ENCODE measurements at places on chromosomes 2 and 18.

- DNase-seq = no peak
These were observed 182.7 kb downstream of the LAMA1 start for GRCh38 chr18:6934859-6935258.

DNA sequence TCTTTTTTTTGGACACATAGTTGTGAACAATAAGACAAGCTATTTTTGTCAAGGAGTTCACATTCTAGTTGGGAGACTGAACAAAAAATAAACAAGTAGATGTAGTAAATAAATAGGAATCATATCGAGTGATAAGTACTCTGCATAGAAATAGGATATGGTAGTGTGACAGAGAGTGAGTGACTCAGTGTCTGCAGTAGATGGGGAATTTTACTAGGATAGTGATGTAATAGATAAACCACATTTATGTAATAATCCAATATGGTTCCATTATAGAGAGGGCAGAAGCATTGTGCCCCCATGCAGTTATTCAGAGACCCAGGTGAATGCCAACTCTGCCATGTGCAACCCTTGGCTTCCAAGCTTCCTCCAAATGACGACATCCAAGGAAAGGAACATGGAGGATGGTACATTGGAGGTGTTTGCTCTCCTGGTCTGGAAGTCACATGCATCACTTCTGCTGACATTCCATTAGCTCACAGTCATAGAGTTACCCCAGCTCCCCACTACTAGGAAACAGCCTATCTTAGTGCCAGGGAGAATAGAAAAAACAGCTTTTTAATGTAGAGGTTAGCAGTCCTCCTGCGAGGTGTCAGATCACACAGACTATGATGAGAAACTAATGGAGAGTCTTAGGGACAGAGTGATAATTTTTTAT lies 595.4 kb downstream of the NYAP2 start:
- no peak for DNase-seq

DNA sequence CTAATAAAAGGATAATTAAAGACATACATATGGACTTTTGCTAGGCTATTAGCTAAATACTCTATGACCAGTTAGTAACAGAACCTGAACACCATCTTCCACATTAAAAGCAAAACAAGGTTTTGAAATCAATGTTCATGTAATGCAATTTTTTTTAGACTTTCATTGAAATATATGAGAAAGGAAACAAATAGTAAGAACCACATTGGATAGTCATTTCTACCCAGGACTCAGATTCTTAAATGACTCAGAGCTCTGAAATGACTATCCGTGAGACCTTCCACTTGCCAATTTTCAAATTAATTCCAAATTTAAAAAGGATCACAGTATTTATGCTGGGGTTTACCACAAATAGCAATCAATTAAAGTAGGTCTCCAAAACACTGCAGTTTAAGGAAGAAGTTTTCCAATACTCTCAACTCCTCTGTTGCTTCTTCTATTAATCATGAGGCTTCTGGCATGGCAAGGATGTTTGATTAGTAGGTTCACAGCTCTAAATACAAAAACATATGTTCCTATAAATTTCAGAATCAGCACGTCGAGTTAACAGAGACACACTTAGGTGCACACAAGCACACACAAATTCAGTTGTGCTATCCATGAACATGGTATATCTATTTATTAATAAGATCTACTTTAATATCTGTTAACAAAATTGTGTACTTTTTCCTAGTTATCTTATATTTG lies 841.0 kb downstream of the RNF144A start:
- DNase-seq = no peak

DNA sequence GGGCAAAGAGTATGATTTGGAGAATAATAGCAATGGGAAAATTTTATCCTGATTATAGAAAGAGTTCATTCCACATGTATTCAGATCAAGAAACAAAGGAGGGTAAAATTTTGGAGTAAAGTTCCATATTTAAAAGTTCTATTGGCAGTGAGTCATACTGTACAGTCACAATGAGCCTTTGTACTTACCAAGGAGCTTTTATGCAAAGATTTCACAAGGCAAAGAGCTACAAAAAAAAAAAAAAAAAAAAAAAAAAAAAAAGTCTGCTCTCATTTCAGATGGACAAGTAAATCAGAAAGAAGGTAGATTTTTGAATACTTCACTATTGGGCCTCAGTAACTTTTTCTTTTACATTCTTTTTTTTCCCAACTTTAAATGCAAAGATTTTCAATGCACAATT lies 1802.2 kb upstream of the PIK3C3 start:
- no peak for DNase-seq
